ENCODE measurements at places on chromosomes 6 and 20.

- DNase-seq, result no peak
These were observed 34.9 kb upstream of the POPDC3 start for GRCh38 chr6:105214668-105215067.

GRCh38 chr20:9609887-9610502, 95.6 kb downstream of the LAMP5 start:
- peak; percentile 72 for DNase-seq

DNA sequence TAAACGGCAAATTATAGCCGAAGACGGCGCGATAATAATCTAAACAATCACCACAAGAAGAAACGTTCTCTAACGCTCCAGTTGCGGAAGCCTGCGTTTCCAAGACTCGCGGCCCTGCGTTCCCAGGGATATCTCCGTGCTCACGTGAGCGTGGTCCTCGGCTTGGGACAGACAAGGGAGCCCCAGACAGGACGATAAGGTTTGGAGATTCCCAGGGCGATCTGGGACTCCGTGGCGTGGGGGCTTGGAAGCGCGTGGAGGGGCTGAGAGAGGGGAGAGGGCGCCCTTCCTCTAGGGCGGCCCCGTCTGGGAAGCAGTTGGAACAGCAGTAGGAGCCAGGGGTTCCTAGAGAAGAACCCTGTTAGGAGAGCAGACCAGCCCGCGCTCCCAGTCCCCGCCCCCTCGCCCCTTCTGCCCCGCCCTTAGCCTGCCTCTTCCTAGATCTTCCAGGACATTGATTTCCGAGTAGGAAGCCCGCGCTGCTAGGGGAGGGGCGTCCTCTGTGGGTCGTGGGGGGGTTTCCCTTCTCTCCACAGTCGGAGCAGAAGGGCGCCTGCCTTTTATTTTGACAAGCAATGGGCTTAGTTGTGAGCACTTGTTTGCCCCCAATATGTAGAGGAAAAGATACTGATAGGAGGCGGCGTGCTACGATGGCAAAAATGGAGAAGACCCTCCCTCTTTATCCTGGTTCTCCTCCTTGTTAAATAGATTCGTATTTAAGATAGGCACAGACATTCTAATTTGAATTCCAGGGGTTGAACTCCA, 10.6 kb downstream of the NRN1 start:
- peak; percentile 89 for DNase-seq

DNA sequence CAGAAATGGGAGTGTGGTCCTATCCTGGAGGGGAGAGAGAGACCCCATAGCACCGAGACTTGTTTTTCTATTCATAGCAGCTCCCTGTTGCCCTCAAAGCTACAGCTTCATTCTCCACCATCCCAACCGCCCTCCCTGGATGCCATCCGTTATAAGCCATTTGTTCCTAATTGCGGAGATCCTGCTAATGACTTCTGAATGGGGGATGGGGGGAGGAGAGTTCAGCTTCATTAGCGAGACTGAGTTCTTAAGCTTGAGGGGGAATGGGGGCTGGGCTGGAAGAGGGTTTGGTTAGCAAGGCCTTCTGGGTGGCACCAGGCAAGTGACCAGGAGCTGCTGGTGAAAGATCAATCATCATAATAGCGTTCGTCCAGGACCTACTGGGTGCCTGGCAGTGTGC, 27.1 kb downstream of the FOXP4 start:
- no peak for DNase-seq

DNA sequence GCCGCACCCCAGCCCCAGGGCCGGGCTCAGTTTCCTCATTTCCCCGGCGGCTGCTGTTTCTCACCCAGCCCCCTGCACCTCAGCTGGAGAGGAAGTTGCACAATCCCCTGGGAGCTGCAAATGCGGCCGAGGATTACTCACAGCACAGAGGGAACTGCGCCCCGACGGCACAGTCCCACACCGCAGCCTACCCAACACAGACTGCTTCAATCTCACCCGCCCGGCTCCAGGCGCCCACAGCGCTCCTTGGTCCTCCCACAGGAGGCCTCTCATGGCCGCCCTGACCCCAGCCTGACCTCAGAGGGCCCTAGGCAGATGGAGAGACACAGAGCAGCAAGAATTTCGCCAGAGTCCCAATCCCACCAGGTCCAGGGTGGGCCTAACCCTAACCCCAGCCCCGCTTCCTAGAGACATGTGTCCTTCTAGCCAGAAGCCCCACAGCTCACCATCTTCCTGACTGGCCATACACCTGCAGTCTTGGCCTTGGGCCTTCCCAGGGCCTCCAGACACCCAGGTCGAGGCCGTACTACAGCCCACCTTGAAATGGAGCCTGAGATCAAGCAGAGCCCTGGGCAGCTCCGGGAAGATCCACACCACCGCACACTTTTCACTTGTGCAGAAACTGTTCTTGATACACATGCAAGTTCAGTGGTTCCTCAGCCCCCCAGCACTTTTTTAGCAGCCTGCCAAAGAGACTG, 11.7 kb downstream of the TFEB start:
- peak; percentile 86 for DNase-seq

DNA sequence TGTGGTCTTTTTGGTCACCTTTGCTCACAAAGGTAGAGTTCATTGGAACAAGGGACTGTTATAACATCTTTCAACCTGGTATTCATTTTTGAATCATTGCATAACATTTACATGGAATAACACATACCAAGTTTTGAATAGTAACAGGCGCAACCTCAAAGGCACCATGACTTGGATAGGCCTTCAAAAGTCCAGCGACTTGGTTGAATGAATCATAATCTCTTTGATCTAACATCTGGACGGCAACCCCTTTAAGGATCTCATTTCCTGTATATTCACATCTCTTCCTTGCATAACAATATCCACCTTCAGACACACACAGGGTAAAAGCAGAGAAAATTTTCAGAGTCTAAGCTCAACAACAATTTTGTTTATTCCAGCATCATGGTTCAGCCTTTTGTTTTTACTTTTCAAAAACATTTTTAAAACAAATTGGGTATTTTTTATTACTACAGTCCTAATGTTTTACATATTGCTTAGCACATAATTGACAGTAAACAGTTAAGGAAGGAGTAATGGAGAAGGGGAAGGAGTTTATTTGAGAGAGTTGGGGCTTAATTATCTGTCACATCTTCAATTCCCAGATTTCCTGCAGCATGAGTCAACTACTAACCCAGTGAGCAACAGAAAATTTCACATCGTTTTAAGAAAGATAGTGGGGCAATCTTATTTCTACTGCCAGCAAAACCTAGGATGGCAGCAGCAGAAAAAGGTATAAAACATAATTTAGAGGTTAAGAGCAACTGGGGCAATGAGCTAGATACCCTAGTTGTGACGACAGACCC, 41.8 kb upstream of the F13A1 start:
- no peak for DNase-seq

DNA sequence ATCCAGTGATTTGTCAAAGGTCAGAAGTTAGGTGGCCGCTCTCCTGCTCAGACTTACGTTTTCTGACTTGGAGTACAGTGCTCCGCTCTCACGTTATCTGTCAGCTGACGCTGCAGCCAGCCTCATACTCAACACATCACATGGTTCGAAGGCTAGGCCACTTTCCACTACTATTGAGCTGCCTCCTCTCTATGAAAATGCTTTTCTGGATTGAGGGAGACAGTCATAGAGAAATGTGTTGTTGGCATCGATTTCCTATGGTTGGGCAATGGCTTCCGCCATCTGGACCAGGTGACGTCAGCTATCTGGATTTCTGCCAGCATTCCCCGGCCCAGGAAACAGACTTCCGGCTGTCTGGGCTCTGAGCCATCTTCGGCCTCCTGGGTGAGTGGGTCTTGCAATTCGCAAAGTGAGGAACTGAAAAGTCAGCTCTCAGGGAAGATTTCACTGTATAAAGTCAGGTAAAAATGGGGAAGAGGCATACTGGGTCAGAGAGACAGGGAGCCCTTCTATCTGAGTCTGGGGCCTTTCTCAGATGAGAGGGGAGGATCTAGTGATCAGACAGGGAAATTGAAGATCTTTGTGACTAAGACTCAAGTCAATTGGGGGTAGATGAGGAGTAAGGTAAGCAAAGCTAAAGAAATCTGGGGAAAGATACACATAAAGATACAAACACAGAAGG, 37.5 kb upstream of the IER3 start:
- peak; percentile 99 for DNase-seq

DNA sequence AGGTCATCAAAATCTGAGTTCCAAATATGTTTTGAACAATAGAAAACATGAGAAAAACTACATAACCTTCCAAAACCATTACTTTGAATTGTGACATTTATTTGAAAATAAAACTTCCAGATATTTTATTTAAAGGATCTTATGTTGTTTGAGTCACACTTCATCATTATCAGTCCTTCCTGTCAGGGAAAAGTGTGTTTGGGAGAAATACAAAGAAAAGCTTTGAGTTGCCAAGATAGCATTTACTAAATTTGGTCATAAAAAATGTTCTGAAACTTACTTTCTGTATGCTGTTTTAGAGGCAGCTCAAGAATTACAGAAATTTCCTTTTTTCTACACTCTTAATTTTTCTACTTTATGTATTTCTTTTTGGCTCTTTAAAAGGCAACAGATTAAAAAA, 208.2 kb upstream of the RIN2 start:
- no peak for DNase-seq

DNA sequence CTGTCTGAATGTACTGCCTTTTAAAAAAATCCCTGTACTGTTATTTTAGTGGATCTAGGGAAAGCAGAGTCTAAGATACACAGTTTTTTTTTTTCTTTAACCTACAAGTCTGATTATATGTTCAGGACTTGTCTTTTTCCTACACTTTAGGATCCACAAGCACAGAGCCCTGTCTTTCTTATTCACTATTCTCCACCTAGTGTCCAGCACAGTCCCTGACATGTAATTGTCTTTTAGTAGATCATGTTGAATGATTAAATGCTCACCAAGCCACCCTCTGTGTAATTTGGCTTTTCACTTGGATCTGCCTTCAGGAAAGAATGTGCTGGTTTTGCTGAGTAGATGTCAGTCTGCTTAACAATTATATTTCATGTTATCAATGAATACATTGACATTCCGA, 35.8 kb upstream of the YWHAB start:
- no peak for DNase-seq

GRCh38 chr20:46240065-46240464, 68.2 kb downstream of the CDH22 start:
- DNase-seq, result no peak

GRCh38 chr6:140319209-140319608, 944.8 kb upstream of the CITED2 start:
- DNase-seq, result peak; percentile 53

GRCh38 chr6:133991096-133991593, 38.1 kb downstream of the TBPL1 start:
- peak; percentile 98 for DNase-seq

DNA sequence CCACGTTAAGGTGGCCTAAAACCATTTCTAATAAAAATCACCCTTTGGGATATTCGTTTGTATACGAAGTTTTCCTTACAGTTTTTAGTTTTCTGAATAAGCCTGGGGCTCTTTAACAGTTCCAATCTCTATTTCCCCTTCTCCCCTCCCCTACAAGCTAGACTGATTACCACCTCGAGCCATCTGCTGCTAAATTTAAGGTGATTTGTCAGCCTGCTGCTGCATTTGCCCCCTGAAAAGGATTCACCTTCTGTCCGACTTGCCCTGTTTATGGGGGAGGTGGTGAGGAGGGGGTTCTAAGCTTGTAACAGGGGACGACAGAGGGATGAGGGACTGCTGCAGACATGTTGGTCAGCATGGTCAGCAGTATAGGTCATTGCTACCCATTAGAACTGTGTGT, 146.3 kb downstream of the JARID2 start:
- no peak for DNase-seq

GRCh38 chr20:53070706-53071392, 98.7 kb downstream of the TSHZ2 start:
- DNase-seq, result no peak

- peak; percentile 54 for DNase-seq
These were observed 72.2 kb downstream of the SCAF8 start for GRCh38 chr6:154805288-154805911.

GRCh38 chr6:80174900-80175572, 68.6 kb downstream of the BCKDHB start:
- peak; percentile 79 for DNase-seq

DNA sequence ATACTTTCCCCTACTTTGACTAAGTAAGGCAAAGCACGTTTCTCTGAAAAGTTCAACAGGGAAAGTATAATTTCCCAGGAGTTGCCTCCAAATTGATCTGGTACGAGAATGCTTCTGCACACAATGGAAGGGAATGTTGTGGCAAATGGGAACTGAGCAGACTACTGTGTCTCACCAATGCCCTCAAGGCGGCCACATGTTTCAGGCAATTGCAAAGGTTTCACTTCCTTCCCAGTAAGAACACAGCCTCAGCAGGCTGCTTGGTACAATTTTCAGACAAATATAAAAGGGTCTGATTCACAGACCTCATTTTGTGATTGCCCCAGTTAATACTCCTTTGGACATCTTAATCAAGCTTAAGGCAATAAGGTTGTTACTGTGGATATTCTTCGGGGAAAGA, 71.2 kb downstream of the KIAA0319 start:
- peak; percentile 3 for DNase-seq

DNA sequence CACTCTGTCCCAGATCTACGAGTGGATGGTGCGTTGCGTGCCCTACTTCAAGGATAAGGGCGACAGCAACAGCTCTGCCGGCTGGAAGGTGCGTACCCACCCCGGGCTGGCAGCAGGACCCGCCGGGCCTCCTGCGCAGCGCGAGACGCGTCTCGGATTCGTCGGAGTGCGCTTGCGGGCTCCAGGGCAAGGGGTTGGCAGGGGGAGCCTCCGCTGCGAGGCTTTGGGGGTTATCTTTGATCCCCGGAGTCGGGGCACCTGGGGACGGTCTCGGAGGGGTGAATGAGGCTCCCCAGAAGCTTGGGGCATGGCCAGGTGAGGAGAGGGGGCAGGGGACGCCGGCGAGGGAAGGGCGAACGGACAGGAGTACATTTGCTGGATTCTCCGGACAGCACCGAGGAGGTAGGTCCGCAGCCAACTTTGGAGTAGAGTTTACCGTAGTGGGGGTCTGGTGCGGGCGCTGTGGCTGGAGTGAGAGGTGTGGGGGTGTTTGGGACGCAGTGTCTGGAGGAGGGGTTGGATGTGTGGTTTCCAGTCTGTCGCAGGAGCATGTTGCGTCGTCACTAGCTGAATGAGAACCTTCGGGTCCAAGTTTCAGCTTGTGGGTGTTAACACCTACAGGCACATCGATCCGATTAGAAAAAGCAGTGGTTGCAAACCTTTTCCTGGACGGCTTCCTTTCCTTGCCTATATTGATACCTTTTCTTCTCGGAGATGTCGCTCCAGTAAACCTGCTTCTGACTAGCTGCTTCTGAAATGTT, 1.2 kb downstream of the FOXO3 start:
- DNase-seq, result no peak

DNA sequence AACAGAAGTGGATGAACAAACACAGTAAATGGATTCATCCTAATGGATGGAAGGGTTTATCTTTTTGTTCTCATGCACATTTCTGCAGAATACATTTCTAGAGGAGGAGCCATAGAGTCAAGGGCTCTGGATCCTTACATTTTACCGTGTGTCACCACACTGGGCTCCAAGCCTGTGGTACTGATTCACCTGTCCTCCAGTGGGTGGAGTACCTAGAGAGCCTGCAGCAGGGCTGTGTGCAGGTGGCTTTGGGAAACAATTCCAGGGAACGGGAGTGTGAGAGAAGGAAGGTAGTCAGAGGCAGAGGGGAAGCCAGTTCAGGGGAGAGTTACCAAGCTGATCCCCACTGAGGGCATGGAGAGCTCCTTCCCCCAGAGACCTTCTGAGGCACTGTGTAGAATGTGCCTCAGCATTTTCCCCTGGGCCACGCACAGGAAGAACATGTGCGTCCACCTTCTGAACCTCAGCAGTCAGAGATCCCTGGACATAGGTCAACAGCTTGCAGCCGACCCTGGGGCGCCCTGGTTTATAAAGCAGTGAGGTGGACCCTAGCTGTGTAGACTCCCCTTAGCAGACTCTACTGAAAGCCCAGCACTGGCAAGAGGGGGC, 85.3 kb upstream of the SLC22A23 start:
- no peak for DNase-seq

- no peak for DNase-seq
These were observed 42.4 kb downstream of the PTCHD4 start for GRCh38 chr6:48068278-48069251.
